HS-5 (cell line): ENCODE measurements at places on chromosomes 16 and 17.

- no peak for DNase-seq
These were observed 68.6 kb downstream of the CCT6B start for GRCh38 chr17:34892461-34893249.

- DNase-seq, result no peak
These were observed 2.3 kb upstream of the NT5M start for GRCh38 chr17:17300624-17301568.

GRCh38 chr16:72959301-72959996, 88.5 kb downstream of the ZFHX3 start:
- no peak for DNase-seq

DNA sequence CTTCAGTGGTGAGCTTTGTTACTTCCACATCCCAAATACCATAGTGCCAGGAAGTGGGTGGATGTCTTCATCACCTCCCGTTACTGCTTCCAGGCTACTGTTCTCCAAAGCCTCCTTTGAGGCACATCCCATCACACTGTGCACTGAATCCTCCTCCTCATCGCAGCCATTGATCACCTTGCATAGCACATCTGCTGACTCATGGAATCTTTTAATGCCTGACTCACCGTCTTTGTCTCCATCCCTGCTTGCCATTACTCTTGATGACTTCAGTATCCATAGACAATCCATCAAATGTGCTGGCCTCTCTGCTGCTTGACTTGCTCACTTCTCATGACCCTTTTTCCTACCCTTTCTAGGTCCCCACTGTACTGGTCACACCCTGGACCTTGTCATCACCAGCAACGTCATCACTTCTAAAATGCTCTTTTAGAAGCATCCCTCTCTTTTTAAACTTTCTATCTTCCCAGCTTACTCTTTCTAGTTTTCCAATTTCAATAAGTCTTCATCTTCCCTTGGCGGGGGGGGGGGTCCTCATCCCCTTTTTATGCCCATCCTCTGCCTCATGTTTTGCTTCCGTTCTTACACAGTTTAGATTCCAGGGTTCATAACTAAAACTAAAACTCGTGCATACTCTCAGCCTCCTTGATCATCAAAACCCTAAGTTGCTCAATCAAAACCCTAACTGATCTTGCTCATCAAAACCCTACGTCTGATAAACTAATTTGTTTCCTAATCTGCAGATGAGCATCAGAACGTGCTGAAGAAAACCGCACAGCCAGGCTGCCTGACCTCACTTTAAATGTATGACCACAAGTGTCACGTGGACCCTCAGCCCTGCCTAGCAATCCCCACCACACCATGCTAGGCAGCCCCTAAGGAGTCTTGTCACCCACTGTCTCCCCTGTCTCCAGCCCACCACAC, 289.7 kb upstream of the ZFHX3 start:
- no peak for DNase-seq

DNA sequence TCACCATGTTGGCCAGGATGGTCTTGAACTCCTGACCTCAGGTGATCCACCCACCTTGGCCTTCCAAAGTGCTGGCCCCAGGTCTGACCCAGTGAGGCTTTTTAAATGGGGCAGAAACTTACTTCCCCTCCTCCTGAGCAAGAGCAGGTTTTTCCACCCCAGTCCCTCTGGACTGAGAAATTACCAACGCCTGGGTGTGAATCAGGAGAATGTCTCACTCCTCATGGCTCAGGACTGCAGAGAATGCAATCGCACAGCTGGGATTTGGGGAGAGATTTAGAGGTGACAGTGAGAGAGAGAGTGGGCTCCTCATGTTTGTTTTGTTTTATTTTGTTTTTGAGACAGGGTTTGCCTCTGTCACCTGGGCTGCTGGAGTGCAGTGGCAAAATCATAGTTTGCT, 203.6 kb downstream of the RAB11FIP4 start:
- DNase-seq, result peak; percentile 37

DNA sequence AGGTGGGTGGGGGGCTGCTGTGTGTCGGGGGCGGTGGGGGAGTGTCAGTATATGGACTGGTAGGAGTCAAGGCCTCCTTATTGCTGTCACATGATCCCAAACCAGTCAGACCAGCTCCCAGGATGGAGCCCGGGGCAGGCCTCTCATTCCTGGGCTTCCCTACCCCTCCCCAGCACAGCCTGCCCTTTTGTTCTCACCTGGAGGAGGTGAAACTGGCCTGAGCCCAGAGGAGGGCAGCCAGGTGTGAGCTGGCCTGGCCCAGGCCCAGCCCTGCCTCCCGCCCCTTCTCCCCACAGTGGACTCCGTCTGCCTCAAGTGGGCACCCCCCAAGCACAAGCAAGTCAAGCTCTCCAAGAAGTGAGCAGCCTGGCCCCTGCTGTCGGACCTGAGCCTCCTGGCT, 4.6 kb downstream of the PRSS8 start:
- no peak for DNase-seq

GRCh38 chr16:69013991-69014390, 91.5 kb upstream of the HAS3 start:
- DNase-seq, result no peak

- DNase-seq, result no peak
These were observed 567 bp downstream of the OSBPL7 start for GRCh38 chr17:47821031-47821423.

DNA sequence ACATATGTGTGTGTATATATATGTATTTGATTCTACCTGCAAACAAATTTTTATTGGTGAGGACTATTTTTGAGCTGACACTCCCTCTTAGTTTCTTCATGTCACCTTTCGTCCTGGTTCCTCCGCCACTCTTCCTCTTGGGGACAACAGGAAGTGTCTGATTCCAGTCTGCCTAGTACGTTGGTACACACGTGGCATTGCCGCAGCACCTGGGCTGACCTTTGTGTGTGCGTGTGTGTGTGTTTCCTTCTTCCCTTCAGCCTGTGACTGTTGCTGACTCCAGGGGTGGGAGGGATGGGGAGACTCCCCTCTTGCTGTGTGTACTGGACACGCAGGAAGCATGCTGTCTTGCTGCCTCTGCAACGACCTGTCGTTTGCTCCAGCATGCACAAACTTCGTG, 29.4 kb upstream of the CACNG5 start:
- no peak for DNase-seq
